Activated CD4-positive, alpha-beta memory T cell treated with anti-CD3 and anti-CD28 coated beads, Interleukin-2, amount 10 ng/mL, durations not matched to agents 7 days and 5 days (primary cell): ENCODE measurements at places on chromosomes 6 and 20. TPM values are rescaled to one million over a fixed set of nuclear protein-coding genes. Genes with fewer than 3 reads are reported as not detected.

DNA sequence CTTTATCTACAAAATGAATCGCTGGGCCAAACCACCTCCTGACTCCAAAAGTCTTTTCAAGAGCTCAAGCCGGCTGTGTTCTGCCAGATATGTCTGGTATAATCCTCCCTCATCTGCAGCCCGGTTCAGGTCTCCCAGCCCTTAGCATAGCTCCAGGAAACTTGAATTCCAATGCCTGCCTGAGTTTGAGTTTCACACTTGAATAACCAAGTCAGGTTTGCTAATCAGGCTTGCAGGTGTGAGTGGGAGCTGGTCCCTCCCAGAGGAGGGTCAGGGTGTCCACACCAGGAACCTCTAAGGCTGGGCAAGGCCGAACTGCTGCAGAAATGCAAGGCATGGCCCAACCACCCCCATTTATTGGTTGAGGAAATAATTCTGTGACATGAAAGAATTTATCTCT, 96.6 kb downstream of the TMEM242 start:
- H3K36me3 ChIP-seq, result no peaks in the 10 kb centered on the region
- H3K27ac ChIP-seq, result no peak overlapping the region
- no peaks in the 10 kb centered on the region for H3K27me3 ChIP-seq

DNA sequence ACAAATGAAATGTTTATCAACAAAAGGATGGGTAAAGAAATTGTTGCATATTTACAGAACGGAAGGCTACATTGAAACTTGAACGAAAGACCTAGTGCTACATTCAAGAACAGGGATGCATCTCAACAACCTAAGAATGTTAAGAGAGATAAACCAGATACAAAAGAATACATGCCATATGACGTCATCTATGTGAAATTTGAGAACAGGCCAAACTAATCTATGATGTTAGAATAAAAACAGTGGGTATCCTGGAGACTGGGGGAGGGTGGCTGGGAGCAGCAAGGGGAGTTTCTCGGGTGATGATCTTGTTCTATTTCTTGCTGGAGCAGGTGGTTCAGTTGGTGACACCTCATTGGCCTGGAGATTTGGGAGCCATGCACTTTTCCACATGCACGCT, 81.5 kb downstream of the SULF2 start:
- peaks cover 6% of the 10 kb centered on the region for H3K27me3 ChIP-seq
- no peaks in the 10 kb centered on the region for H3K36me3 ChIP-seq
- DNase-seq, result no peak
- H3K4me1 ChIP-seq, result peaks cover 3% of the 10 kb centered on the region
- H3K4me3 ChIP-seq, result no peak overlapping the region

DNA sequence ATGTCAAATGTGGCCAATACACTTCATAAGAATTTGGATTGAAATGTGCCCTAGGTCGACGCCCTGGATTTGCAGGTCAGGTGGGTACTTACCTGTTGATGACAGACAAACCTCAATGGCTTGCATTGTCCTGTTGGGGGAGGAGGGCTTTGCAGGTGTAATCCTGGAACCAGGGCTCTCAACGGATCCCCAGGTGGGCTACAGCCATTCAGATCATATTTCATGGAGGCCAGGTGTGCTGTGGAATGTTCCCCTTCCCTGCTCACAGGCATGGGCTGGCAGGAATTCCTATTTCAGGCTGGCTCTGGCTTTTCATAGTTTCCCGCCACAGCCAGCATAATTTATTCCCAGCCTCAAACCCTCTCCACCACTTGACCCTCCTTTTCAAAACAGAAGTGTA, 254.7 kb downstream of the SMOC2 start:
- no peak overlapping the region for H3K4me3 ChIP-seq
- no peaks in the 10 kb centered on the region for H3K4me1 ChIP-seq
- no peak for DNase-seq

Gene EBF4
- 2.7 TPM for total RNA-seq

DNA sequence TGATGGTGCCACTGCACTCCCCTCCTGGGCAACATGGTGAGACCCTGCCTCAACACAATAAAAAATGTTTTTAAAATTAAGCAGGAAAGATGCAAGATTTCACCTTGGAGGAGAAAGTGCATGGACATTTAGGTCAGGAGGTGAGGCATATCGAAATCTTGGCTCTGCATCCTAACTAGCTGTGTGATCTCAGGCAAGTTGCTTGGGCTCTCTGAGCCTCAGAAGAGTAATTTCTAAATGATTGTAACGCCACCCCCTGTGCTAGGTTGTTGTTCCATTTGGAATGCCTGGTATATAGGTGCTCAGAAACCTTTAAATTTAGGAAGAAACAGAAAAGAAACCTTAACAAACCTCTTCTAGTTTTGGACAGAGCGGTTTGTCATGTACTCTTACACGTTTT, 35.9 kb upstream of the C20orf144 start:
- no peaks in the 10 kb centered on the region for H3K27me3 ChIP-seq
- H3K4me1 ChIP-seq, result peaks cover 13% of the 10 kb centered on the region
- no peak for DNase-seq
- H3K27ac ChIP-seq, result no peak overlapping the region
- no peak overlapping the region for H3K4me3 ChIP-seq
- H3K36me3 ChIP-seq, result peaks cover 59% of the 10 kb centered on the region

Gene C6orf120
- total RNA-seq, result 19.6 TPM

Gene CLDN20
- total RNA-seq, result not detected

GRCh38 chr6:37731371-37731770, 33.7 kb upstream of the MDGA1 start:
- DNase-seq, result no peak
- H3K4me1 ChIP-seq, result no peaks in the 10 kb centered on the region
- H3K27me3 ChIP-seq, result peaks cover 4% of the 10 kb centered on the region
- H3K36me3 ChIP-seq, result no peaks in the 10 kb centered on the region
- H3K4me3 ChIP-seq, result no peak overlapping the region

DNA sequence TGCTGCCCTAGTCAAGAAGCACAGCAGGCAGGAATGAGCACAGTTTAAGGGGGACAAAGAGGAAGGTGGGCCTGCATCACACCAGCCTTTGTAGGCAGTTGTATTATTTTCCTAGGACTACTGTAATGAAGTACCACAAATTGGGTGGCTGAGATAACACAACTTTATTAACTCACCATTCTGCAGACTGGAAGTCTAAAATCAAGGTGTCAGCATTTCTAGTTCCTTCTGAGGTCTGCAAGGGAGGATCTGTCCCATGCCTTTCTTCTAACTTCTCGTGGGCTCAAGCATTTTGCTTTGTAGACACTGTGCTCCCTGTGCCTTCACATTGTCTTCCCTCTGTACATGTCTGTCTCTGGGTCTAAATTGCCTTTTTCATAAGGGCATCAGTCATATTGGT, 488.5 kb upstream of the JARID2 start:
- H3K36me3 ChIP-seq, result no peaks in the 10 kb centered on the region
- no peaks in the 10 kb centered on the region for H3K27me3 ChIP-seq
- H3K4me3 ChIP-seq, result no peak overlapping the region
- H3K27ac ChIP-seq, result no peak overlapping the region
- H3K4me1 ChIP-seq, result peaks cover 35% of the 10 kb centered on the region

DNA sequence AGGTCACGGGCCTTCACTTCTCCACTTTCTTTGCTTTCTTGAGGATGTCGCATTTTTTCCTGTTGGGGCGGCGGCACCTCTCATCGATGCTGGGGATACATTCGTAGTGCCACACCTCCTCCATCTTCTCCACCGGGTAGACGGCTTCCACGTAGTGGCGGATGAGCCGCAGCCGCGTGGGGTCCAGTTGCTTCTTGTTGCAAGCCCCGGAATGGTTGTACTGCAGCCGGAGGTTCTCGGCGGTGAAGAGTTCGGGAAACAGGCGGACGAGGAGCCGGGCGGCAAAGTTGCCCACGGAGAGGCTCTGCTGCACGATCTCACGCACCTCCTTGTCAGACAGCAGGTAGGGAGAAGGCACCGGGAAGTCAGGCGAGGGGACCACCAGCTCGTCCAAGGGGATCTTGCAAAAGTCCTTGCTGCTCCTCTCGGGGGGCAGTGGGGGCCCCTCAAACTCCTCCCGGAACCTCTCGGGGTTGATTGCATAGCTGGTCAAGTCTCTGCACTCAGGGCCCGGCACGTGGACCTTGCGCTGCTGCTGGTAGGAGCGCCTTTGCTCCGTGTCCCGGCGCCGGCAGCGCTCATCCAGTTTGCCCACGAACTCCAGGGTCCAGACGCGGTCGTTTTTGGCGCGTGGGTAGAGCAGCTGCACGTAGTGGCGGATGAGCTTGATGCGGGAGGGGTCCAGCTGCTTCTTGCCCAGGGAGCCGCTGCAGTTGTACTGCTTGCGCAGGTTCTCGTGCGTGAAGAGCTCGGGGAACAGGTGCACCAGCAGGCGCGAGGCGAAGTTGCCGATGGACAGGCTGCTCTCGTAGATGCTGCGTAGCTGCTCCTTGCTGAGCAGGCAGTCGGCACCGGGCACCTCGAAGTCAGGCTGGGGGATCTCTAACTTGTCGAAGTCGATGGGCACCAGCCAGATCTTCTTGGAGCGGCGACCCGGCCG, 41.0 kb downstream of the MTRES1 start:
- peaks cover 29% of the 10 kb centered on the region for H3K4me1 ChIP-seq
- H3K4me3 ChIP-seq, result no peak overlapping the region
- no peaks in the 10 kb centered on the region for H3K36me3 ChIP-seq

DNA sequence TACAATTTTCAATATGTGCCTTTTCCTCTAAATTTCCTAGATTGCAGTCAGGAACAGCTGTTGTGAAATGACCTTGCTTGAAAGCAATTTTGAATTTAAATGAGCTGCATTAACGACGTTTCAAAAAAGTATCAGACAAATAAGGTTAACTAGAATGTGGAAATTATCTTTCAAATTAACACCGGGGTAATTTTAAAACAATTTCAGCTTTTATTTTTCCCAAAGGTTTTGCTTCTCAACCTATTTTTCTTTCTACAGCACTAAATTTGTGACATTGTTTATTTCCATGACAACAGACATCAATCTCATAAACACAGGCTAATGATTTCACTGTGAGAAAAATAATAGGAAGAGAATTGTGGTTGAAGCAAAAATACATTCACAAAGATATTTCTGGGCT, 38.5 kb downstream of the COL12A1 start:
- H3K27ac ChIP-seq, result no peak overlapping the region
- DNase-seq, result no peak
- H3K4me3 ChIP-seq, result no peak overlapping the region
- H3K4me1 ChIP-seq, result no peaks in the 10 kb centered on the region

DNA sequence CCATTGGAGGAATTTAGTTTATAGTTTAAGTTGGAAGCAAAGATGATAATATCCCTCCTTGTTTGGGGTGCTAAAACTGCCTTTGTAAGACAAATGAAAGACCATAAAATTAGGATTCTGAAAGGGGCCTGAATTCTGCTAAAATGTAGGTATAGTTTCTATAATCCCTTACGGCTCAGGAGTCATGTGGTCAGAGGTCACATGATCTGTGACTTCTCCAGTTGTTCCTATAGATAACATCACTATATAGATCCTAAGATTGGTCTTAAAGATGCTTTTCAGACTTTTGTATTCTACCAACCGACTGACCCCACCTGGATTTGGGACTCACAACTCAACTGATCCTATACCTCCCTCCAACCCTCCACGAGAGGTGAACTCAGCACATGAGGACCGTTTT, 36.6 kb downstream of the ZNF311 start:
- no peak for DNase-seq
- H3K27ac ChIP-seq, result no peak overlapping the region

GRCh38 chr6:87151781-87152525, 3.4 kb upstream of the ZNF292 start:
- peak overlapping the region; percentile 79 for H3K4me3 ChIP-seq
- peaks cover 36% of the 10 kb centered on the region for H3K4me1 ChIP-seq
- H3K27ac ChIP-seq, result peak overlapping the region; percentile 98
- H3K27me3 ChIP-seq, result peaks cover 8% of the 10 kb centered on the region

Gene PDE7B
- total RNA-seq, result 0.95 TPM

- H3K36me3 ChIP-seq, result no peaks in the 10 kb centered on the region
- H3K4me1 ChIP-seq, result no peaks in the 10 kb centered on the region
- no peaks in the 10 kb centered on the region for H3K27me3 ChIP-seq
- no peak overlapping the region for H3K4me3 ChIP-seq
- no peak overlapping the region for H3K27ac ChIP-seq
Measured at GRCh38 chr6:162710936-162711335, 16.6 kb downstream of the PRKN start.

DNA sequence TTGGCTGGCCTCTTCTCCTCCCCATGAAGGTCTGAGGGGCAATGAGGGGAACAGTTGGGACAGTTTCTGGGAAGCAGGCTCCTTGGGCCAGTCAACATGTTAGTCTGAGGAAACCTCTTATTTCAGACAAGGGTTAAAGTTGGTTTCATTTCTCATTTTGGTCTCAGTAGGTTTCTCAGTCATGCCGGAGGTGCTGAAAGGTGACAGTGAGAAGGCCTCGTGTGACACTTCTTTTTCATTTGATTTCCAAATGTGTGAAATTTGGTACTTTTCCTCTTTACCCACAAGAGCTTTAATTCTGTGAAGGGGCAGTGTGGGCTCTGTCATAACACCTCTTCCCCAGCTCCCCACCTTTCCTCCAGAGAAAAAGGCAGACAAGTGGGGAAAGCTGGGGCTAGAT, 7.5 kb upstream of the GLP1R start:
- H3K27me3 ChIP-seq, result peaks cover 40% of the 10 kb centered on the region
- no peaks in the 10 kb centered on the region for H3K4me1 ChIP-seq
- no peaks in the 10 kb centered on the region for H3K36me3 ChIP-seq
- no peak overlapping the region for H3K27ac ChIP-seq

Gene SOBP
- 0.38 TPM for total RNA-seq

- peaks cover 15% of the 10 kb centered on the region for H3K36me3 ChIP-seq
- H3K27me3 ChIP-seq, result no peaks in the 10 kb centered on the region
- peak overlapping the region; percentile 82 for H3K4me3 ChIP-seq
Measured at GRCh38 chr6:27825025-27825793, 87.0 kb downstream of the OR2B2 start.

Gene ECT2L
- not detected for total RNA-seq

Gene SLC25A27
- not detected for total RNA-seq

GRCh38 chr6:70082830-70083229, 216.5 kb downstream of the COL19A1 start:
- no peak overlapping the region for H3K27ac ChIP-seq
- no peak overlapping the region for H3K4me3 ChIP-seq
- no peak for DNase-seq

- no peak overlapping the region for H3K27ac ChIP-seq
- no peak for DNase-seq
- H3K4me1 ChIP-seq, result no peaks in the 10 kb centered on the region
- peaks cover 4% of the 10 kb centered on the region for H3K27me3 ChIP-seq
- H3K36me3 ChIP-seq, result no peaks in the 10 kb centered on the region
Measured at GRCh38 chr6:14408446-14408845, 290.9 kb downstream of the CD83 start.

DNA sequence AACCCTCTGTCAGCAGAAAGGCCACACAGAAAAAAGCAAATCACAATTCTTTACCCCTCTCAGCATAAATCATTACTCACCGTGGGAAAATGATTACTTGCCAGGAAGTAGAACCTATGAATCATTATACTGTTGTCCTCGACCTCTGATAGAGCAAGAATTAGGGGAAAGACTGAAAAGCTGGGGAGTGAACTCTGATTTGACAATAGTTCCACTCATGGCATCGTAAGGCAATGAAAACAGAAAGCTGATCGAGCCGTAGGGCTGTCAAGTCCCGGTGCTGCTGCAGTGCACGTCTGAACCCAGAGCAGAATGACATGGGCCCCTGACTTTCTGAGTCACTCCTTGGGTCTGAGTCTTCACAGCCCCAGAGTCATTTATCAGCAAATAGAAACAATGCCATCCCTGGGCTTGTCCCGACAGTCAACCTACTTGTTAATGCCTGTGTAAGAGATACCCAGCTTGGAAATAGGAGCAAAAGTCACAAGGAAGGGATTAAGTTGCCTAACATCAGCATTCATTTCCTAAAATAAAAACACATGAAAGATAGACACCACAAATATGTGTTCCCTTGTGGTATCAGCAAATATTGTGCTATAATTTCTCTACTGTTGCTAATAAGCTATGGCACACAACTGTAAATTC, 224.8 kb upstream of the MARCKS start:
- H3K27ac ChIP-seq, result peak overlapping the region; percentile 16
- H3K36me3 ChIP-seq, result no peaks in the 10 kb centered on the region
- peaks cover 2% of the 10 kb centered on the region for H3K27me3 ChIP-seq
- peaks cover 20% of the 10 kb centered on the region for H3K4me1 ChIP-seq
- peak overlapping the region; percentile 10 for H3K4me3 ChIP-seq
